NCI-H510A treated with DMSO at 0.1 percent for 48 hours (cell line): ENCODE measurements at places on chromosomes 4 and X.
A peak's percentile ranks its signal among the peaks of the same experiment; 100 is the strongest.

DNA sequence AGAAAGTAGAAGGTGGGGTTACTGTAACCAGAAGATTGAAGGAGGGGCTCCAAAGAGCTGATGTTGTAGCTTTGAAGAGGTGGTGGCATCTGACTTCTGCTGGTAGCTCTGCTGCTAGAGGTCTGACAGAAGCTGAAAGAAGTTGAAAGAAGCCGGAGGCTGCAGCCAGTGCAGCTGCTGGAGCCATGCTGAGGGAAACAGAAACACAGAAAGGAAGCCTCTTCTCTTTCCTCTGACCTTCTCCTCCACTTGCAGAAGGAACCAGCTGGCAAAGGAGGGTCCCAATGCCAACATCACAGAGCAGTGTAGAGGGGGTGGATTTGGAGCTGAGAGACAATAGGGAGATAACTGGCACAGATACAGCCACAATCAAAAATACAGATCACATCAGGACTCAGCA lies 89.3 kb upstream of the HHIP start:
- DNase-seq, result no peak

DNA sequence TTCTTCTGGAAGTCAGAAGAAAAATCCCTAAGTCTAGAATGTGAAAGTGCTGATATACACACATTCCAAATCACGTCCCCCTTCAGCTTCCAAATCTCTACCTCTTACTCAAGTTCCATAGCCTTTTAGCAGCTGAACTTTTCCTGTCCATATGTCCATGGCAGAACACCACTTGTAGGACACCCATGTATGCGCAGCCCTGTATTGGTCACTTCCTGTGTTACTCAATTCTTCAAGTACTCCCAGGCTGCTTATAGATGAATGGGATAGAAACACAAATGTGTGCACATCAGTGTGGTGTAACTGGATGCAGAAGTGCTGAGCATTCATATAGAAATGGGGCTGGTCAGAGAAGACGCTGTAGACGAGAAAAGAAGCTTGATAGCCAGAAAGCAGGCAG lies 18.8 kb downstream of the SRPX2 start:
- no peak for DNase-seq

- DNase-seq, result peak; percentile 65
Measured at GRCh38 chr4:70651864-70652506, 14.3 kb downstream of the JCHAIN start.

- DNase-seq, result no peak
Measured at GRCh38 chr4:180333162-180333561, 1910.0 kb upstream of the TENM3 start.

GRCh38 chr4:106366026-106366425 lies 2.6 kb downstream of the GIMD1 start:
- DNase-seq, result no peak

DNA sequence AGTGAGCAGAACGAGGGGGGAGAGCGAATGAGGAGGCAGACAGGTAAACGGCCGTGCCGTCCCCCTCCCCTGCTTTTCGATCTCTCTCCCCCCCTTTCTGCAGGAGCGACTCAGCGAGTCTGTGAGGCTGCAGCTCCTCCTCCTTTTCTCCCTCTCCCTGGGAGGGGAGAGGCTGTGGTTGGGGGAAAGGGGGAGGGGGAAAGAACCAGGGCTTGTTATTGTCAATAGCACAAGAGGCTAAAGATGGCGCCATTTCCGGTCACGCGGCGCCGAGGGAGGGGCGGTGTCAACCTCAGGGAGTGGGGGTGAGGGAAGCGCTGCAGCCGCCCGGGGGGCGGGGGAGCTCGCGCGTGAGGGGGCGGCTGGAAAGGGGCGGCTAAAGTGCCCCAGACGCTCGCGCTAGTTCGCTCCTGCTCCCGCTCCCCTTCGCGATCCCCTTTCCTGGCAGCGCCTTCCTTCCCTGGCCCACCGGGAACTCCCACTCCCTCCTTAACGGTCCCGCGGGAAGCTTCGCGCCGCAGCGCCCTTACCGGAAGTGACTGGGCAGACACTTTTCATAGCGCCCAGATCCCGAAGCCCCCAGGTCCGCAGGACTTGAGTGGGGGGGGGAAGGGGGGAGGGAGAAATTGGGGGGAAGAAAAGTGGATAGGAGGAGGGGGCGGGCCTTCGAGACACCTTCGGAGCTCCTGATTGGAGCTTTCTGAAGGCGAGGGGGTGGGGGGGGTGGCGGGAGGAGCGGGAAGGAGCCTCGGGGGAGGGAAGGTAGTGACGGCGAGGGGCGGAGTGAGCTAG lies at the start of gene CUL4B:
Gene CUL4B (minus strand): TSS at position 121 of the 792 bp plus-strand sequence. CDS start 324 bp downstream, outside the sequence.
- peak; percentile 74 for DNase-seq
